HT-29 (cell line): ENCODE measurements at places on chromosomes 3 and 15. TPM values are rescaled to one million over a fixed set of nuclear protein-coding genes. Genes with fewer than 3 reads are reported as not detected.

- DNase-seq, result peak; percentile 73
Measured at GRCh38 chr3:152595975-152596821, 238.7 kb upstream of the P2RY1 start.

GRCh38 chr3:48299746-48300712 is 33.4 kb downstream of the SPINK8 start:
- no peak for DNase-seq

GRCh38 chr3:119146578-119147375 is 812 bp downstream of the TEX55 start:
- DNase-seq, result no peak

DNA sequence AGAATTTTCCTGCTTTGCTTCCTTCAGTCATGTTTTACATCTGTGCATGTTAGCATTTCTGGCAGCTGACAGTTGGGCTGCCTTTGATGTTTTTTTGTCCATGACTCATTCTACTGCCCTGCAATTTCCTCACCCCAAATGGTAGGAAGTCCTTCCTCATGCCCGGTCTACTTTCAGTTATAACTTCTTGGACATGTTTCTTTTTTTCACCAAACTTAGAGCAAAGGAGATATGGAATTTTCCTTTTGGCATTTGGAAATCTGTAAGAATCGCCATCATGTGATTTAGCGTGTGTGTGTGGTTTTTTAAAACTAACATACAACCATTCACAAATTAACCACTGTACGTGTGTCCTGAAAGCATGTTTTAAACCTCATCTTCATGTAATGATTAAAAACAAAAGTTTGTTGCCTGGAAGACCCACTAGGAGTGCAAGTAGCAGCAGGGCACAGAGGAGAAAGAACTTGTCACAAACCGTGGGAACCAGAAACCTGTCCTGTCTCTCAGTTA is 430.7 kb upstream of the CFAP20DC start:
- no peak for DNase-seq

- DNase-seq, result no peak
Measured at GRCh38 chr15:68518785-68519430, 59.9 kb upstream of the CORO2B start.

GRCh38 chr3:119015942-119016341 is 18.7 kb downstream of the IGSF11 start:
- no peak for DNase-seq

- DNase-seq, result no peak
Measured at GRCh38 chr3:195249057-195249770, 21.7 kb downstream of the XXYLT1 start.

- DNase-seq, result no peak
Measured at GRCh38 chr3:66076861-66077470, 38.2 kb upstream of the MAGI1 start.

DNA sequence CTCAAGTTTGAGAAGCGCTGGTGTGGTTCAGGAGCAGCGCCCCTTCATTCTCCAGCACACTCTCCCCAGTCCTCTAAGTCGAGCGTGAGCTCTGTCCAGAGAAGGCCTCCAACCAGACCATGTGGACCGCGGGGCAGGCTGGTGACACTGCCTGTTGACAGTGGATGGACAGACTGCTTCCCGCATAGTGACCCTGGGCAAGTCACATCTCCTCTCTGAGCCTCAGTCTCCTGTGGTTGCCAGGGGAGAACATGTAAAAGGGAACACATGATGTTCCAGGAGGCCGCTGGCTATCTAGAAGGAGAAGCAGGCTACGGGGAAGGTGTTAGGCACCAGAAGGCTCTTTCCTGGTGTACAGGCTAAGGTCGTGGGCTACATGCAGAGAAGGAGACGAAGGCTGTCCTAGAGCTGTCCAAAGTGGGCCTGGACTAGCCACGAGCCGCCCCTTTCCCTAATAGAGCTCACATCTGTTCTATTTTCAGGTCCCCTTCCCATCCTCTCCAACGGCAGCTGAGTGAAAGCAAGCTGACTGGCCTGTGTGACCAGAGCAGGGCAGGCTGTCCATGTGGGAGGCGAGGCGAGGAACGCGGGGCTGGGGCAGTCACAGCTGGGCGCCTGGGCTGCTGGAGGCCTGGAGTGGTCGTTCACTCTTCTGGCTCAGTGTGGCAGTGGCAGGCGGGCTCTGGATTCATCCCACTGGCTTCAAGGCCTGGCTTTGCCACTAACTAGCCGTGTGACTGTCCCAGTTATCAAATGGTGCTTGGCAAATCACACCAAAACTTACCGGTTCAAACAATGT is 11.1 kb downstream of the ISG20 start:
- DNase-seq, result no peak

GRCh38 chr15:44716983-44717602 is 5.8 kb downstream of the B2M start:
- no peak for DNase-seq

GRCh38 chr15:57708047-57708446 is 1.5 kb downstream of the POLR2M start:
- DNase-seq, result no peak

GRCh38 chr3:114527036-114527644 is 233.3 kb downstream of the TIGIT start:
- DNase-seq, result peak; percentile 49

DNA sequence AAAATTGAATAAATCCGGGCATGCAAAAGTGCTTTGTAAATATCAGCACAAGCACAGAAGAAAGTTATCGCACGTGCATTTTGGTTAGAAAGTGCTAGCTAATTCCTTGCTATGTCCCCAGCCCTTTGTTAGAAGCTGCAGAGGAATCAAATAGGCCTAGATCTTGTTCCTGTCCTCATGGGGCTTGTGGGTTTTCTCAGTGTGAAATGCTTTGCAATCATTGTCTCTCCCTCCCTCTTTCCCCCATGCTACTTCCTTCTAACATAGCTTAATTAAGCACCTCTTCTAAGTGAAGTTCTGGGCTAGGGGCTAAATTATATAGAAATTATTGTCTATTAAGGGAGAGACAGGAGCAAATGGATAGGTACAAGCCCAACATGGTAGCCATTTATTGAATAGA is 271.7 kb downstream of the RPLP1 start:
- DNase-seq, result no peak

GRCh38 chr3:99579965-99580364 is 58.4 kb upstream of the COL8A1 start:
- no peak for DNase-seq

DNA sequence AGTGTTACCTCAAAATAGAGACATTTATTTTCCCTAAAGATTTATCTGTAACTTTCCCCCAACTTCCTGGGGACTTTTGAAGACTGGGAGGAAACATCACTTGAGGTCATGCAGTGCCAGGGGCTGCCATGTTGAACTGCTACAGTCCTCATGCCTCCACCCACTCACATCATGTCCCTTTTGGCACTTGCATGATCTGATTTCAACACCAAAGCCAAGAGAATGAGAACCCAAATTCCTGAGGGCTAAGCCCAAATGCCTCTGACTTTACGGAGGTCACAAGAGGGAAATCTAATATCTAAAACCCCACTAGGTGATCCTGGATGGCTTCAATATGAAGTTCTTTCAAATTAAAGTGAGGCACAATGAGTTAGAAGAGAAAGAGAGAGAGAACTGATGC is 213.1 kb downstream of the NTRK3 start:
- no peak for DNase-seq

- no peak for DNase-seq
Measured at GRCh38 chr3:54262541-54262940, 140.2 kb downstream of the CACNA2D3 start.

DNA sequence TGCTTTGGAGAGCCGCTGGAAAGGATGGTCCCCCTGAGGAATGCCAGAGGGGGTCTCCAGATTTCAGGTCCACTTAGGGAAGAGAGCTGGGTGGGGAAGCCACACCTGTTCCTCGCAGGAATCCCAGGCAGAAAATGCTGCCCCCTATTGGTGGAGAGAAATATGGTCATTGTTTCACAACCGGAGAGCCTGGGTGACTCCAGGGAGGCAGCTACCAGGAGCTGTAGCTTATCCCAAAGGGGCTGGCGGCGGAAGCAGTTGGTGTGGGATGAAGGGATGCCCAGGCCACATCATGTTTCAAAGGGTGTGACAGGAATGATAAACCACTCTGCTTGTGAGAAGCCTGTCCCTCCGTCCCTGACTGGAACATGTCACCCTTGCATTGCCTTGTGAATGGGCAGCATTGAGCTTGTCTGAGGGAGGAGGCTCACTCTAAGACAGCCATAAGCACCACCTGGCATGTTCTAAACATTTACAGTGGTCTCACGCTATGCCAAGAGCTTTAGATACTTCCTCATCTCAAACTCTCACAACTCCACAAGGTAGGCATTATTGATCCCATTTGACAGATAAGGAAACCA is 34.5 kb downstream of the POMGNT2 start:
- DNase-seq, result peak; percentile 2

GRCh38 chr15:39746176-39746575 is 36.5 kb downstream of the FSIP1 start:
- DNase-seq, result no peak

DNA sequence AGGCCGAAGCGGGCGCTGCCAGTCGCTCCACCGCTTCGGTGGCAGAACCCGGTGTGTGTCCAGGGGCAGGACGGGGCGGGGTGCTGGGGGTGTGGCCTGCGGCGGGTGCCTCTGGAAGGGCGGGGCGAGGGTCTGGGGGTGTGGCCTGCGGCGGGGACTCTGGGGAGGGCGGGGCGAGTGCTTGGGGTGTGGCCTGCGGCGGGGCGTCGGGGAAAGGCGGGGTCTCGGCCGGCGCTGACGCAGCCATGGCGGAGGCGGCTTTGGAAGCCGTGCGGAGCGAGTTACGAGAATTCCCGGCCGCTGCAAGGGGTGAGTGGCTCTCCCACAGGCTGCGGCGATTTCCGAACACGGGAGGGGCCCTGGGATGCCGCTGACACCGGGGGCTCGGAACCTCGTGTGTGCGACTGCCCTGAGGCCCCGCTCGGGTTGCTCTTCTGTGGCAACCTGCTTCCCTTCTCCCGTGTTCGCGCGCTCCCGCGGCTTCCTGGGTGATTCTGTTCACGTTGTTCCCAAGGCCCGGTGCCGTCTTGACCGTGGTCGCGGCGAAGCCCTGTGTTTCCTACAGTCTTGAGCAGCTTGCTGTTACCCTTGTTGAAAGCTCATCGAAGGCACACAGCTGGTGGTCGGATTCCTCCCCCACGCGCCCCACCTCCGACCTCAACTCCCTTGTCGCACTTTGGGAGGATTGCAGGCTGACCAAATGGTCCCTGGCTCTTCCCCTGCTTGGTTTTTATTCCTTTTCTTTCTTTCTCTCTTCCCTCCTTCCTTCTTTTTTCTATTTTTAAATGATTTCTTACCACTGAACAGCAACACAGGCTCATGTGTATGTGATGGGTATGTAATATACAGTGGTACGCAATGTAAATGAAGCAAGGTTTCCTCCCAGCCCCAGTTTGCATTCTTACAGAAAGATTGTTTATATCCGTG is at the start of gene JMJD7:
Gene JMJD7, plus strand, starts transcription at position 213 of the 927 bp plus-strand sequence. Its CDS starts 33 bp downstream, at position 246.
- DNase-seq, result peak; percentile 91

DNA sequence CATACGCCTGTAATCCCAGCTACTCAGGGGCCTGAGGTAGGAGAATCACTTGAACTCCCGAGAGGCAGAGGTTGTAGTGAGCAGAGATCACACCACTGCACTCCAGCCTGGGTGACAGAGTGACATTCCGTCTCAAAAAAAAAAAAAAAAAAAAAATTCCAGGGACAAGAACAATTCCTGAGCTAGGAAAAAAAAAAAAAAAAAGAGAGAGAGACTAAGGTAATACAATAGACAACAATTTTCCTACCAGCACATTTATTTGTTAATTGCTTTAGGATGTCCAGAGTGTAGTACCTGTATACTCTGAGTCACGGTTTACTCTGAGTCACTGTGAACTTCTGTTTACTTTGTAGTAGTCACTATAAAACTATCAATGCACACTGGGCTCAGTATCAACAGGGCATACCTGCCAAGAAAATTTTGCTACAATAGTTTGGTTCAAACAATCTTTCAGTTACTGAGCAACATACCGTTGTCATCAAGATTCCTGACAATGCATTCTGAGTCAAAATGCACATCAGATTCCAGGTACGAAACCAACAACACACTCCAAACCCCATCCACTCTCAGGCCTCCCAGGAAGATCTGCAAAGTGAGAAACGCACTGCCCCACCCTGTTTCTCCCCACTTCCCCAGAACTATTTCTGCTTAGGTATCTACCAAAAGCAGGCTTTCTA is 28.3 kb downstream of the IGF2BP2 start:
- DNase-seq, result peak; percentile 93

GRCh38 chr15:48085591-48085930 is 35.2 kb upstream of the SLC24A5 start:
- DNase-seq, result no peak

DNA sequence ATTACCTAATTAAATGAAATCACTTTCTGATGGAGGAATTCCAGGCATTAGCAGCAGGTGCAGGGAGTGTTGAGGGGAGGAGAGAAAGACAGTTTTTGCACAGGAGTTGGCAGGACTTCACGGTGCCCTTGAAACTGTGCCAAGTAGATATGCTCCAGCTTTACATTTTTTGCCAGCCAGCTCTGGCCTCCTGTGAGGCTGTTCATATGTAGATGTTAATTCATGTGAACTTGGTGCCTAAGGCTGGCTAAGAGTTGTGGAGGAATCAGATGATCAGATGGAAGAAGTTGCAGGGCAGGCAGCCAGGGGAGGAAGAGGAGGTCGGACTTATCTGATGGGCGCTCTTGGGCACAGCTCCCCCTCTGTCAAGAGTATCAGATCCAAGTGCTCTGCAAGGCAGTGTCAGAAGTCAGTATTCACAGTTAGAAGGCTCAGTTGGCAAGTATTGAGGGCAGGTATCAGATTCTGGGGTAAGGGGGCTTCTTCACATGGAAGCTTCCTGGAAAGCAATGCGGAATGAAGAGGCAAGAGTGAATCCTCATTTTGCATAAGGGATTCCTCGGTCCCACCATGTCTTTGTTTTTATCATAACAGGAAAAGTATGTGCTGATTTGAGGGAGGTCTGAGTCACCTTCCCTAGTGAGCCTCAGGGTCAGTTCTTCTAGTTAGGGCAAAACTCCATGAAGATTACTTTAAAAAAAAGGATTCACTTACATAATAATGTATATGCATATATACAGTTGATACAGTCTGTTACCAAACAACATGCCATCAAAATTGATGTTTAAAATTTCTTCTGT is 172.6 kb upstream of the UMPS start:
- no peak for DNase-seq

MB21D2 gene
- total RNA-seq, result 3.0 and 4.3 TPM in 2 replicates

LOXL1 gene
- total RNA-seq, result 20.0 and 26.1 TPM in 2 replicates

FBXO40 gene
- total RNA-seq, result not detected in 2 replicates

GOLGA6D gene
- 0.15 TPM in 1 of 2 replicates, not detected in the other for total RNA-seq

NAALADL2 gene
- 4.4 and 9.4 TPM in 2 replicates for total RNA-seq

CNTN3 gene
- total RNA-seq, result not detected in 2 replicates

PTPRG gene
- not detected in 2 replicates for total RNA-seq

VPS33B gene
- total RNA-seq, result 5.2 and 8.9 TPM in 2 replicates

GOLGA8G gene
- not detected in 2 replicates for total RNA-seq

TUSC7 gene
- total RNA-seq, result not detected in 2 replicates

PLXNA1 gene
- 92.8 and 103 TPM in 2 replicates for total RNA-seq

PLS1 gene
- total RNA-seq, result 38.5 and 40.3 TPM in 2 replicates

C2CD4A gene
- total RNA-seq, result 0.10 and 0.58 TPM in 2 replicates

MUC20 gene
- 52.3 and 68.0 TPM in 2 replicates for total RNA-seq

PEX11A gene
- total RNA-seq, result 5.8 and 8.8 TPM in 2 replicates

IL5RA gene
- total RNA-seq, result not detected in 2 replicates
